Caki2 (cell line): ENCODE measurements at places on chromosomes 1 and 21. TPM values are rescaled to one million over a fixed set of nuclear protein-coding genes. Genes with fewer than 3 reads are reported as not detected.

- no peak for DNase-seq
Observed at GRCh38 chr1:235297579-235297978, 30.4 kb downstream of the ARID4B start.

DNA sequence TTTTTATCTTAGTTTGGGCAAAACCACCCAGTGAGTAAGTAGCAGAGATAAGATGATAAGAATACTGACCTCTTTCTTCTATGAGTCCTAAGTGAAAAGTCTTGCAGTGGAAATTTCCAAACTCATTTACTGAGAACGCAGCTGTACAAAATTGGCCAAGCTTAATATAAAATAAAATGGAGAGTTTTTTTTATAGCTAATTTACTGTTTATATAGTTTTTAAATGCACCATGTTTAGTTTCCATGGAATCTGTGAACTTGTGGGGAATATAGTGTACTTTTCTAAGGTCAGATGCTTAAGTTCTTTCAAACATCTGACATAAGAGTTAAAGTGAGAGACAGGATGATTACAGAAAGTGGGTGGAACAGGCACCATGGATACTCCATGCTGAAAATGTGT, 833.5 kb downstream of the ADGRL2 start:
- no peak for DNase-seq

DNA sequence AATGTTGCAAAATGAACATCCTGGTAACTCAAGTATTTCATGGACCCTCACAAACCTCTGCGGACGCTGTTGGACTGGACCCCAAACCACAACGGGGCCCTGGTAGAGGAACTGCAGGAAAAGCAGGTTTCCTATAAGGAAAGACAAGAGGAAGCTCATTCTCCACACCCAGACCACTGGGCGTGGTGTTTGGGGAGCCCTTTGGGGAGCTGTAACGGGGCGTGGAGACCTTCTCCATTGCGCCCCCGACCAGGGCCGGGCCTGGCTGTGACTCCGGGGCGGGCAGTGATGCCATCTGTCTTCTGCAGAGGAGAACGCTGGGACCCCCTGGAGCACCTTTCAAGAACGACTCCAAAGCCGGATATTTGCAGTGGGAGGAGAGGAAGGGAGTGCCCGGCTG, 30.0 kb upstream of the AGPAT3 start:
- DNase-seq = no peak

GRCh38 chr21:38718481-38718880, 87.2 kb upstream of the ETS2 start:
- no peak for DNase-seq

- DNase-seq = no peak
Observed at GRCh38 chr21:27725916-27726315, 759.0 kb upstream of the ADAMTS5 start.

DNA sequence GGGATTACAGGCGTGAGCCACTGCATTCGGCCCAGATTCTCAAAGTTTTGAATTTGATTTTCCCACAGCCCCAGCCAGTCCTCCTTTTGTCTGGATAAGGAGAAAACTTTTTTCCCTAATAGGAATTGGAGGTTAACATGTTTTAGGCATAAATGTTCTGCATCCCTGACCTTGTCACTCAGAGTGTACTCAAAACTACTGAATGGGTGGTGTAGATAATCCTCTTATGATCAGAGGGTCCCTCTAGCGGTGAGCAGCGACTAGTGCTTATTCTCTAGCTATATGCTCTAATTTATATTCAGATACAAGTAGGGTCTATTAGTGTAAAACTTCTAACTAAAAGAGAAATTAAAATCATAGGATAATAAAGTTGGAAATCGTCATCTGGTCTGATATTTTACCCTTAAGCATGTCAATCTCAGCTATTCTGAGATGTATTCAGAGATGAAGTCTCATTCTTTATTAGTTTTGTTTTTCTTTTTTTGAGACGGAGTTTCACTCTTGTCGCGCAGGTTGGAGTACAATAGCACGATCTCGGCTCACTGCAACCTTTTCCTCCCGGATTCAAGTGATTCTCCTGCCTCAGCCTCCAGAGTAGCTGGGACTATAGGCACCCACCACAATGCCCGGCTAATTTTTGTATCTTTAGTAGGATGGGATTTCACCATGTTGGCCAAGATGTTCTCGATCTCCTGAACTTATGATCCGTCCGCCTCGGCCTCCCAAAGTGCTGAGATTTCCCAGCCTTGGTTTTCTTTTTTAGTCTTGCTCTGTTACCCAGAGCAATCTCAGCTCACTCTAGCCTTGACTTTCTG, 2.7 kb upstream of the PSMD4 start:
- peak; percentile 62 for DNase-seq

DNA sequence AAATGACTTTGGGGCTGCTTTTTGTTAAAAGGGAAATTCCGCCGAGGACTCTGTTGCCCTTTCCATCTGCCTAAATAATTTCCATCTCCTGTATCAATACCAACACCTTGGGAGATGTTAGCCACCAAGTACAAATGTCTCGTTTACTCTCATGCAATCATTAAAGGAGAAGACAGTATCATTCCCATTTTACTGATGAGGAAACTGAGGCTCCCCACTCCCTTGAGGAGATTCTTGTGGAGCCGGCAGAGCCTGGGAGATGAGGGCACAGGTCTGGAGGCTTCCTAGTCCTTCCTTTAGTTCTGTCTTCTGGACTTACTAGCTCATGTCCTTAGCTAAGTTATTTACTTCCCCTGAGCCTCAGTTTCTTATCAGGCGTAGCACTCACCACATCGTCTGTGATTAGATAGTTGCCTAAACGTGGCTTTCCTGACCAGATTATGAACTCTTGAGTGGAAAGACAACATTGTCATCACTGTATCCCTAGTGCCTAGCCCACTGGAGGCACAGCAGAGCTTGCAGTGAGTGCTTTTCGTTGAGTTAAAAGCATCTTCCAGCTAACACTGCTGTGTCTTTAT, 81.6 kb downstream of the ADSS2 start:
- no peak for DNase-seq

- DNase-seq = no peak
Observed at GRCh38 chr1:45116340-45116739, 90.1 kb downstream of the ZSWIM5 start.

DNA sequence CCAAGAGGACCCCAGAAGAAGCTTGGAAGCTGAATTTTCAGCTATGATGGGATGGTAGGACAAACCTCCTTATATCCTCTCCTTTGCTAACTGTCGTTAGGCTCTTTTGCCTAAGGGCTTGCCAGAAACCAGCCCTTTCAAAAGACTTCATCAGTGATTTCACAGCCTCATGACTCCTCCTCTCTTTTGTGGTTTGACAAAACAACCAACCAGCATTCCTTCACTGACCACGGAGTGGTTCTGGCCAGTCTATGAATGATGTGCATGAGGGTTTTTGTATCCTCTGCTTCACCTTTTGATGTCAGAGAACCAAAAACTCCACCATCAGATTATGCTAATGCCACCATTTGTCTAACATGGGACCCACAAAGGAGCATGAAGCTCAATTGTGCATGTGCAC, 116.9 kb upstream of the COA6 start:
- peak; percentile 21 for DNase-seq

DRAXIN gene
- total RNA-seq = not detected in 2 replicates

TEX38 gene
- not detected in 2 replicates for total RNA-seq
